Stimulated activated CD8-positive, alpha-beta memory T cell treated with anti-CD3 and anti-CD28 coated beads, Interleukin-15, amount 100 ng/mL, for 1 hour (primary cell): ENCODE measurements at places on chromosomes 7 and 10.

DNA sequence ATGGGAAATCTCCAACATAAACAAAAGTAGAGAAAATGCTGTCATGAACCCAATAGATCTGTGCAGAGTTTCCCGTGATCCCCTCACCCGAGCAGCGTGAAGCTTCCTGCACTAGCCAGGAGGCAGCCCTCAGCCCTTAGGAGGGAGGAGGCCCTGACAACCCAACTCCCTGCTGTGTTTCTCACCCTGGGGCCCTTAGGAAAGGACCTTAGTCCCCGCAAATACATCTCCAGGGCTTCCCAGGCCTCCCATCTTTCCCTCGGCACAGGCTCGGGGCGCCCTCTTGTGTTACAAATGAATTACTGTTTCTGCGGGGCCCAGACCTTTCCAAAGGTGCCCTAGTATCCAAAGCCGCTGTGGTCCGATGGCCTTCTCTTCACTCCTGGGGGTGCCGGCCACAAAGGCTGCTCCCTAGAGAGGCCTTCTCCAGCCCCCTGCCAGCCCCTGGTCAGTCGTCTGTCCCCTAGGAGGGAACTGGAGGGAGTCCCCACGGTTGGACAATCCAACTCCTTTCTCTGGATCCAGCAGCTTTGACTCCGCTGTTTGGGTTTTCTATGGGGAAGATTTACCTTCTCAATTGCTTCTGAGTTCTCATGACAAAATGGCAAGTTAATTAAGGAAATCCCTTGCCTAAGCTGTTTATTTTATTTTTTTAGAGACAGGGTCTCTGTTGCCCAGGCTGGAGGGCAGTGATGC is 49.9 kb upstream of the SH2B2 start:
- no peak for DNase-seq

DNA sequence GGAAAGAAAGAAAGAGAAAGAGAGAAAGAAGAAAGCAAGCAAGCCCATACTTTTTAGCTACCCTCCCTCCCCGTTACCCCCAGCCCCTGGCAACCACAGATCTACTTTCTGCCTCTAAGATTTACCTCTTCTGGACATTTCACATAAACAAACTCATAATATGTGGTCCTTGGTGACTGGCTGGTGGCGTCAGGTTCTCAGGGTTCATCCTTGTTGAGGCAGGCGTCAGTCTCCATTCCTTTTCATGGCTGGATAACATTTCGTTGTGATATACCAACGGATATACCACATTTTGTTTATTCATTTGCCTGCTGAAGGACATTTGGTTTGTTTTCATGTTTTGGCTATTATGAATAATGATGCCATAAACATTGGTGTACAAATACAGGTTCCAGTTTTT is 30.5 kb downstream of the CDH23 start:
- DNase-seq, result no peak

DNA sequence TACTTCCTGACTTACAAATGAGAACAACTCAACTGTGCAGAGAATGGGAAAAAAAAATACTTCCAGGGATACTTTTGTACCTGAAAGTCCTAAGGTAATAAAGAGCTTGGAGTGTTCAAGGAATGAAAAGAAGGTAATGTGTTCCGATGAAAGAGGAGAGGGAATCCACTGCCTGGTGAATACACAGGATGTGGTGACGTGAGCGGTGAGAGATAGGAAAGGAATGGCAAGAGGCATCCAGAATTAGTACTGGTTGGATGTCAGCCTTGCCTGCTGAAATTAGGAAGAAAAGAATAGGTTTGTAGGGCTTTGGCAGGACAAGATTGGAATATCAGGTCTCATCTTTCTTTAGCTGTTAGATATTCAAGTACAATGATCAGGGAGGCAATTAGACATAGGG is 347.7 kb downstream of the POM121L12 start:
- DNase-seq, result no peak

- no peak for DNase-seq
Measured at GRCh38 chr7:115328018-115328417, 406.1 kb downstream of the MDFIC start.

DNA sequence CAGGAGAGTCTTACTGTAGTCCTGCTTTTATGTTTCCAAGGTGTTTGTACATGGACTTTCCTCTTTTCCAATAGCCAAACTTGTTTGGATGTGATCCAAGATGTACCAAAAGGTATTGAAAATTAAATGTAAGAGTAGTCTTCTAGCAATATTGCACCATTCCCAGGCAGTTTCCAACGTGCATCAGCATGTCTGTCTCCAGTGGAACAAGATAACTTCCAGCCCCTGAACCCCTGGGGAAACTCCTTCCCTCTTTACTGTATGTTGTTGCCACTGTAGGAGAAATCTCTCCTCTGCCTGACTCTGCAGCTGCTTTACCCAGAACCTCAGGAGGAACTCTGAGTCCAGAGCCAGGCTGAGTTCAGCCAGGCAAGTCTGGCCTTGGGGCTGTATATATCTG is 18.5 kb downstream of the ARMC10 start:
- DNase-seq, result no peak

DNA sequence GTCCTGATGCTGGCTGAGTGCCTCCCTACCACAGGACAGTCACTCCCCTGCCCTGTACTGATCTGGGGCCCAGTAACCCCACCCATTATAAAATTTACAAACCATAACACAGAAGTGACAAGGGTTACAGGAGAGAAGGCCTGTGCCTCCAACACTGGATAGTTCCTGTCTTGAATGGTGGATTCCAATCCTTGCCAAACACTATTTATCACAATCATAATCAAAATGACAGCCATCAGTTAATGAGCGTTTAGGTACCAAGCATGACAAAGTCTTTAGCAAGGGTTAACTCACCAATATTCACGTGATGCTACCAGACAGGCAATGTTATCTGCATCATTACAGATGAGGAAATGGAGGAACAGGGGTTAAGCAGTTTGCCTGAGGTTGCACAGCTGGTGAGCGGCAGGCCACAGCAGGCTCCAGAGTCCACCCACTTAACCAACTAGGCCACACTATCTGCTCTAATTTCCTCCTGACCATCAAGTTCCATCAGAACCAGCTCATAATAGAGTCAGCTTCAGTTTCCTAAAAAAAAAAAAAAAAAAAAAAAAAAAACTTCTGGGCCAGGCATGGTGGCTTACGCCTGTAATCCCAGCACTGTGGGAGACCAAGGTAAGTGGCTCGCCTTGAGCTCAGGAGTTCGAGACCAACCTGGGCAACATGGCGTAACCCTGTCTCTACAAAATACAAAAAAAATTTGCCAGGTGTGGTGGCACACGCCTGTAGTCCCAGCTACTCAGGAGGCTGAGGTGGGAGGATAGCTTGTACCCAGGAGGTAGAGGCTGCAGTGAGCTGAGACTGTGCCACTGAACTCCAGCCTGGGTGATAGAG is 14.2 kb downstream of the PDLIM1 start:
- no peak for DNase-seq

DNA sequence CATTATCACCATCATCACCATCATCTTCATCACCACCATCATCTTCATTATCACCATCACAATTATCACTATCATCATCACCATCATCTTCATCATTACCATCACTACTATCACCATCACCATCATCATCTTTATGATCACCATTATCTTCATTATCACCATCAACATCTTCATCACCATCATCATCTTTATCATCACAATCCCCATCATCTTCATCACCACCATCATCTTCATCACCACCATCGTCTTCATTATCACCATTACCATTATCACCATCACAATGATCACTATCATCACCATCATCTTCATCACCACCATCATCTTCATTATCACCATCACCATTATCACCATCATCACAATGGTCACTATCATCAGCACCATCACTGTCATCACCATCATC is 621.1 kb downstream of the PTPRN2 start:
- DNase-seq, result no peak

DNA sequence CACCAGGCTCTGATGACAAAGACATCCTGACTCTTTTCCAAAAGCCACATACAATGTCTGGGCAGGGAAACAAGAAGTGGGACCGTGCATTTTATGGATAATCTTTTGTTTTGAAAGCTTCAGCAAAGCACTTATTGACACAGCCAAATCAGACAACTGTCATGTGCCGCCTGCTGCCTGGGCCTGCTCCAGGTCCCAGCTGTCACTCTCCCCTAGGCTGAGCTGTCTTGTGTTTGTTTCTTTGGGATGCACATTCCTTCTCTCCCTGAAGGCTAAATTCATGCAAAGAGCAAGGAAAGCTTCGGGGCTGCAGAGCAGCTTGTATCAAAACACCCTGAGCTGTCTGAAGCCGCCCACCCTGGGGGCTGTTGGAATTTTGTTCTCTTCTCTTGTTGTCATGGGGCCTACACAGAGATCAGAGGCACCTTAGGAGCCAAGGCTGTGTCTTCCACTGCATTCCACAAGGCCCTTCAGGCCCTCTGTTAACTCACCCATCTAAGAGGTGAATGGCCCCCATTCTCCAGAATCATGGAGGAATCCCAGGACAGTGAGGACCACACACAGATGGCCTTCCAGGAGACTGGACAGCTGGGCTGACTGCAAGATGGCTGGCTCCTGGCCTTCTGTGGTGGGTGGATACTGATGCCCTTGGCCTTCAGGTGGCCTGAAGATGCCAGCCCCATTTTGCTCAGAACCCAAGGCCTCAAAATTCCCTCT is 17.8 kb upstream of the SLC18A2 start:
- no peak for DNase-seq

GRCh38 chr7:21543528-21544302 is 876 bp downstream of the DNAH11 start:
- no peak for DNase-seq

- no peak for DNase-seq
Measured at GRCh38 chr7:2472739-2473138, 3.5 kb downstream of the GRIFIN start.

- DNase-seq, result no peak
Measured at GRCh38 chr10:73887294-73888039, 13.1 kb upstream of the CAMK2G start.

- DNase-seq, result no peak
Measured at GRCh38 chr7:27955596-27955995, 215.6 kb downstream of the TAX1BP1 start.

DNA sequence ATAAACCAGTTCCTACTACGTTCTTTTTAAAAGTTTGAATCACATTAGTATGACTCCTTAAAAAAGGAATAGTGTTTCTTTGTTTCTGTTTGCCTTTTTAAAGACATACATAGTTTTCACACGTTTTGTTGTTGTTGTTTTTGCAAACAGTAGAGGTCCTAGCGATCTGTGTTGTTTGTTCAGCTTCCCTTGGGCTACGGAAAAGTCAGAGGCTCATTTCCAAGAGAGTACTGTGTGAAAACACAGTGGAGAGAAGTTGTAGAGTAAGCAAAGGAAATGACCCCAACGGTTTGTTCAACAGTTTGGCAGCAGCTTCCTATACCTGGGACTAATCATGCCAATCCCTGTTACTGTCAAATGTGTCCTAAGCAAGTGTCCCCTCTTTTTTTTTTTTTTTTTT is 87.1 kb upstream of the STEAP1 start:
- no peak for DNase-seq

DNA sequence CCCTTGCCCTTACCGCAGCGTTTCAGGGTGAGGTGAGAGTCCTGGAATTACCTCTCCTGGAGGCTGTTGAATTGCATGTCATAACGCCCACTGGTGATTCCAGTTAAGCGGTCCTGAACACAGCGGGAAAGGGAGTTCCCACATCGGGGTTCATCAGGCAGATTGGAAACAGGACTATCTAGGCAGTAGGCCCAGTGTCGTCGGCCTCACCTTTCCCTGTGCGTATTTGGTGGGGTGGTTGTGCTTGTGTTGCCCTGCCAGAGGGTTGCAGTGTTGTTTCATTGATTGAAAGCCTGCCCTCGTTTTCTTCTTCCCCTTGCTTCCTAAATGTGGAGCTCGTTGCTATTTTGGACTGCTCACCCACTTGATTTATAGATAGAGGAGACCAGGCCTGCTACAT is 10.6 kb upstream of the SUN1 start:
- no peak for DNase-seq
